ENCODE measurements at places on chromosomes 3 and 15. TPM values are rescaled to one million over a fixed set of nuclear protein-coding genes. Genes with fewer than 3 reads are reported as not detected.
A peak's percentile ranks its signal among the peaks of the same experiment; 100 is the strongest.

CDHR4 gene
- not detected for total RNA-seq

MST1R gene
- total RNA-seq: 0.75 TPM

KLHL40 gene
- total RNA-seq: not detected

GMPS gene
- 43.1 TPM for total RNA-seq

EOMES gene
- total RNA-seq: 6.1 TPM

RASGRP1 gene
- 83.7 TPM for total RNA-seq

C3orf22 gene
- total RNA-seq: not detected

ZIC1 gene
- not detected for total RNA-seq

ATOSA gene
- total RNA-seq: 101 TPM

SPTSSB gene
- total RNA-seq: not detected

SNTN gene
- total RNA-seq: not detected

- no peak for DNase-seq
- H3K36me3 ChIP-seq: no peaks in the 10 kb centered on the region
- H3K4me1 ChIP-seq: peaks cover 4% of the 10 kb centered on the region
- no peaks in the 10 kb centered on the region for H3K27me3 ChIP-seq
- no peak overlapping the region for H3K4me3 ChIP-seq
These were observed 64.4 kb downstream of the DNAJB8 start for GRCh38 chr3:128402319-128402718.

GRCh38 chr15:41323611-41324010 lies 8.8 kb downstream of the OIP5 start:
- no peak overlapping the region for H3K4me3 ChIP-seq
- no peaks in the 10 kb centered on the region for H3K36me3 ChIP-seq
- no peaks in the 10 kb centered on the region for H3K27me3 ChIP-seq
- no peaks in the 10 kb centered on the region for H3K4me1 ChIP-seq

DNA sequence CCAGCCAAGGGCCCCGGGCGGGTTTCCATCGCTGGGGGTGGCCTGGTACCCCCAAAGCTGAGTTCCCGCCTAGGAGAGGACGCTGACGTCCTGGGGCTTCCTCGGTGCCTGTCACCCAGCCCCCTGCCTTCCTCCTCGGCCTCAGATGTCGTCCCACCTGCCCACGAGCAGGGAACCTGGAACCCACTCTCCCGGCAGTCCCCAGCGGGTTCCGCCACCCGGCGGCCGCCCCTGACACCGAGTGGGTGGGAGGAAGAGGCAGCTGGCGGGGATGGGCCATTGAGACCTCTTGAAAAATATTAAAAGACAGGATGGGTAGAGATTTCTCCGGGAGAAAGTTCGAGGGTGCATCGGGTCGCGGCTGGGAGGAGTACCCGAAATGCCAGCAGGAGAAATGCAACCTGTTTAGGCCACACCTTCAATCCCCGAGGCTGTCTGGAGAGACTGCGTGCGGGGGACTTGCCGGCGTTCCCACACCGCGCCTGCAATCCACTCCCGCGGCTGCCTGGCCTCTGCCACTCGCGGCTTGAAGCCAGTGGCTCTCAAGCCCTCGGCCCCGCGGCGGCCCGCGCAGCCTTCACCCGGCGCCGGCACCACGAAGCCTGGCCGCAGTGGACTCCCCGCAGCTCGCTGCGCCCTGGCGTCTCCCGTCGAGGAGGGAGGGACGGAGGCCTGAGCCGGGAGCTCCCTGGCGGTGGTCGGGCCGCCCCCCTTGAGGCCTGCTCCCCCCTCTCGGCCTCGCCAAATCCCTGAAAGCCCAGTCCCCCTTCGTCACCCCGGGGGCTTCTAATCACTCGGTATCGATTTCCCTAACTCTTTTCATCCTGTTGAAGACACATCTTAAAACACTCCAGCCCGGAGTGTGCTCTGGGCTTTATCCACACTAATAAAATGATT lies 8.6 kb upstream of the NR2F2 start:
- H3K27ac ChIP-seq: no peak overlapping the region
- H3K4me1 ChIP-seq: peaks cover 13% of the 10 kb centered on the region
- peaks cover 65% of the 10 kb centered on the region for H3K27me3 ChIP-seq
- DNase-seq: no peak
- no peak overlapping the region for H3K4me3 ChIP-seq

GRCh38 chr15:46676233-46677206 lies 1040.8 kb upstream of the SEMA6D start:
- H3K36me3 ChIP-seq: no peaks in the 10 kb centered on the region
- no peaks in the 10 kb centered on the region for H3K27me3 ChIP-seq
- H3K4me1 ChIP-seq: no peaks in the 10 kb centered on the region
- H3K27ac ChIP-seq: no peak overlapping the region
- DNase-seq: no peak
- no peak overlapping the region for H3K4me3 ChIP-seq

DNA sequence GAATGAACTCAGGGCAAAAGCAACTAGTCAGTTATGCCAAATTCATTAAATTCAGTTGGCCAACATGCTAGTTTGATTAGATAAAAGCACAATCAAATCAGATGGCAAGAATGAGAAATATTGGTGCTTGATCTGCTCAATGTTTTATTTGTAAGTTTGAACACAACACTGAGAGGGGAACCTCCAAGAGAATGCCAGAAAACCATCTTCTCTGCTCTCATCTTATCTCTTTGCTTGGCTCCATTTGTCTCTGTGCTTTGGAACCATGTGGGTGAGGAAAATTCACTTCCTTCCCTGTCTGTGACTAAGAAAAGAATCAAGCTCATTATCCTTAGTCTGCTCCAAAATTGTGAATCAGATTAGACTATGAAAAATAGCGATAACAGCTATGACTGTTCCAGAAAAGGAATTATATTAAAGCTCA lies 43.6 kb upstream of the DCBLD2 start:
- DNase-seq: no peak
- no peaks in the 10 kb centered on the region for H3K36me3 ChIP-seq
- no peak overlapping the region for H3K27ac ChIP-seq
- peaks cover 12% of the 10 kb centered on the region for H3K27me3 ChIP-seq

DNA sequence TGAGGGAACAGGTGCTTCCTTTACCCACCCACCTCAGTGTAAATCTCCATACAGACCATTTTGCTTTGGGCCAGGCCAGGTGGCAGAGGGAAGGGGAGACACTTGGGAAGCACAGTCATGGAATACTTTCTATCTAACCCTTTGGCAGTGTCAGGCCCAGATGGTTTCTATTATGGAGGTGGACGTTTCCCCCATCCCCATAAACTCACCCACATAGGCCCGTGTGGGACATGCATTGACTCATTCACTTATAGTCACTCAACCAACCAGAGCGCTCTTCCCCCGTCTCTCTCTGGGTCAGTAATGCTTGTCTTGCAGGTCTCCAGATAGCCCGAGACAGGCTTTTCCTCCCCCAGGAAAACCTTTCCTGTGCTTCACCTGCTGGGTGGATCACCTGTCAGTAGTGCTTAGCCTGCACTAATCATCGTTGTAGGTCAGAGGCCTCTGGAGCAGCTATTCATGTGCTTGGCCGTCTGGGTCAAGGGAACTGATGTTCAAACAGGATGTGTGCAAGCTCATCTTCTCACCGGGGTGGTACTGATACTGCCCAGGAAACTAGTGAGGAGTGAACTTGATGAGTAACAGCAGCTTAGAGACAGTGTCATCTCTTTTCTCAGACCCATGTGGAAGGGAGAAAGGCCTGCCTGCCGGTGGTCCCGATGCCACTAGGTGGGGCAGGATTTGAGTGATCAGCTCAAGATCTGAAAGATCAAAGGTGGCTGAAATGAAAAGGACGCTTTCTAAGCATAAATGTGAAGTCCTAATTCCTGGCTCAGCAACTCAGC lies 67.1 kb downstream of the CEMIP start:
- no peak for DNase-seq
- no peaks in the 10 kb centered on the region for H3K4me1 ChIP-seq
- no peaks in the 10 kb centered on the region for H3K36me3 ChIP-seq
- peaks cover 12% of the 10 kb centered on the region for H3K27me3 ChIP-seq

- no peaks in the 10 kb centered on the region for H3K36me3 ChIP-seq
- peaks cover 5% of the 10 kb centered on the region for H3K27me3 ChIP-seq
- DNase-seq: no peak
- no peaks in the 10 kb centered on the region for H3K4me1 ChIP-seq
- H3K4me3 ChIP-seq: no peak overlapping the region
- H3K27ac ChIP-seq: no peak overlapping the region
These were observed 68.4 kb upstream of the GALNT15 start for GRCh38 chr3:16106050-16106449.

DNA sequence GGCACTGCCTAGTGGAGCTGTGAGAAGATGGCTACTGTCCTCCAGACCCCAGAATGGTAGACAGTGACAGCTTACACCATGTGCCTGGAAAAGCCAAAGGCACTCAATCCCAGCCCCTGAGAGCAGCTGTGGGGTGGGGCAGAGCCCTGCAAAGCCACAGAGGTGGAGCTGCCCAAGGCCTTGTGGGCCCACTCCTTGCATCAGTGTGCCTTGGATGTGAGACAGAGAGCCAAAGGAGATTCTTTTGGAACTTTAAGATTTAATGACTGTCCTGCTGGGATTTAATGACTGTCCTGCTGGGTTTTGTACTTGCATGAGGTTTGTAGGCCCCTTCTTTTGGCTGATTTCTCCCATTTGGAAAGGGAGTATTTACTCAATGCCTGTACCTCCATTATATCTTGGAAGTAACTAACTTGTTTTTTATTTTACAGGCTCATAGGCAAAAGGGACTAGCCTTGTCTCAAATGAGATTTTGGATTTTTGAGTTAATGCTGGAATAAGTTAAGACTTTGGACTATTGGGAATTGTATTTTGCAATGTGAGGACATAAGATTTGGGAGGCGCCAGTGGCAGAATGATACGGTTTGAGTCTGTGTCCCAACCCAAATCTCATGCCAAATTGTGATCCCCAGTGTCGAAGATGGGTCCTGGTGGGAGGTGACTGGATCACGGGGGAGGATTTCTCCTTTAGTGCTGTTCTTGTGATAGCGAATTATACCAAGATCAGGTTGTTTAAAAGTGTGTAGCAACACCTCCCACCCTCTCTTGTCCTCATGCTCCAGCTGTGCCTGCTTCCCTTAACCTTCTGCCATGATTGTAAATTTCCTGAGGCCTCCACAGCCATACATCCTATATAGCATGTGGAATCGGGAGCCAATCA lies 80.4 kb downstream of the MYO5A start:
- no peak for DNase-seq
- no peaks in the 10 kb centered on the region for H3K36me3 ChIP-seq
- no peak overlapping the region for H3K4me3 ChIP-seq
- H3K27ac ChIP-seq: no peak overlapping the region
- H3K4me1 ChIP-seq: peaks cover 38% of the 10 kb centered on the region
- no peaks in the 10 kb centered on the region for H3K27me3 ChIP-seq

DNA sequence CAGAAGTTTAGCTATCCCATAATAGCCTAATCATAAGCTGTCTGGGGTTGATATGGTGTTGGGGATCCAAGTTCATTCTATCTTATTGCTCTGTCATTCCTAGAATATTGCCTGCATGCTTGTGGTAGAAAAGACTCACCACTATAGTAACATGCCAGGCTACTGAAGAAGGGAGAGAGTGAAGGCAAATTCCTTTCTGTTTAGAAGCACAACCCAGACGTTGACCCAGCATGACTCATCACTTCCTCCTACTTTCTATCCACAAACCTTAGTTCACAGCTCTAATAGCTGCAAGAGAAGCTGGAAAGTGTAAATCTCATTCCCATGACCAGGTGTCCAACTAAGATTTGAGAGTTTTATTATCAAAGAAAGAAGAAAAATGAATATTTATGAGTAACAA lies 57.8 kb upstream of the NMD3 start:
- H3K27ac ChIP-seq: no peak overlapping the region
- no peak for DNase-seq
- no peaks in the 10 kb centered on the region for H3K36me3 ChIP-seq
- no peaks in the 10 kb centered on the region for H3K4me1 ChIP-seq
- H3K27me3 ChIP-seq: peaks cover 2% of the 10 kb centered on the region

- peaks cover 9% of the 10 kb centered on the region for H3K36me3 ChIP-seq
- no peak overlapping the region for H3K4me3 ChIP-seq
- peaks cover 19% of the 10 kb centered on the region for H3K4me1 ChIP-seq
These were observed 23.8 kb upstream of the NMB start for GRCh38 chr15:84681831-84682230.

DNA sequence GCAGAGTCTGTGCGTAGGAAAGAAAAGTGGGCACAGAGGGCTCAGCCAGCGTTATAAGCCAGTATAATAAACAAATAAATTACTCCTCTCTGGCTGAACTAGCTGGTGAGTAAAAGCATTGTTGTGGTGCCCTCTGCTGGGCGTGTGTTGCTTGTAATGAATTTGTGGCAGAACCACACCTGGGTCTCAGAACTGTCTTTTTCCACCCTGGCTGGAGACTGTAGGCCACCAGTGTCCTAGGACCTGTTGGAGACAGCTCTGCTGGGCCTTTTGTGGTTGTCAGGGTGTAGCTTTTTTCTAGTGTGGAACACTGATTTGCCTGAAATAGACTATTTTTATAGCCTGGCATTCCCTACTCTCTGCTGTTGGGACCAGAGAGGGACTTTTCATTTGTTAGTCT lies 130.5 kb upstream of the EIF1B start:
- H3K4me3 ChIP-seq: no peak overlapping the region
- no peaks in the 10 kb centered on the region for H3K4me1 ChIP-seq
- H3K36me3 ChIP-seq: no peaks in the 10 kb centered on the region

- H3K27ac ChIP-seq: peak overlapping the region; percentile 90
- H3K4me1 ChIP-seq: peaks cover 45% of the 10 kb centered on the region
- peak overlapping the region; percentile 24 for H3K4me3 ChIP-seq
- no peaks in the 10 kb centered on the region for H3K36me3 ChIP-seq
- no peaks in the 10 kb centered on the region for H3K27me3 ChIP-seq
These were observed 180.6 kb downstream of the FOXP1 start for GRCh38 chr3:71402911-71403310.

DNA sequence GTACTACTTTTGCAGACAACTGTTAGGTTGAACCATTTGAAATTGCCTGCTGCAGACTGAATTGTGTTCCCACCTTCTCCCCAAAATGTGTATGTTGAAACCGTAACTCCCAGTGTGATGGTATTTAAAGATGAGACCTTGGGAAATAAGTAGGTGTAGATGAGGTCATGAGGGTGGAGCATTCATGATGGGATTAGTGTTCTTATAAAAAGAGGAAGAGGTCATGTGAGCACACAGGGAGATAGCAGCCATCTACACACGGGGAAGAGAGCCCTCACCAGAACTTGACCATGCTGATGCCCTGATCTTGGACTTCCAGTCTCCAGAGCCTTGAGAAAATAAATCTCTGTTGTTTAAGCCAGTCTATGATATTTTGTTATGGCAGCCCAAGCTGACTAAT lies 17.4 kb upstream of the FHIT start:
- H3K4me1 ChIP-seq: no peaks in the 10 kb centered on the region
- H3K4me3 ChIP-seq: no peak overlapping the region
